ENCODE measurements at places on chromosomes 2 and 18.

GRCh38 chr2:121489911-121490583, 40.6 kb upstream of the RNU4ATAC start:
- no peak for DNase-seq

DNA sequence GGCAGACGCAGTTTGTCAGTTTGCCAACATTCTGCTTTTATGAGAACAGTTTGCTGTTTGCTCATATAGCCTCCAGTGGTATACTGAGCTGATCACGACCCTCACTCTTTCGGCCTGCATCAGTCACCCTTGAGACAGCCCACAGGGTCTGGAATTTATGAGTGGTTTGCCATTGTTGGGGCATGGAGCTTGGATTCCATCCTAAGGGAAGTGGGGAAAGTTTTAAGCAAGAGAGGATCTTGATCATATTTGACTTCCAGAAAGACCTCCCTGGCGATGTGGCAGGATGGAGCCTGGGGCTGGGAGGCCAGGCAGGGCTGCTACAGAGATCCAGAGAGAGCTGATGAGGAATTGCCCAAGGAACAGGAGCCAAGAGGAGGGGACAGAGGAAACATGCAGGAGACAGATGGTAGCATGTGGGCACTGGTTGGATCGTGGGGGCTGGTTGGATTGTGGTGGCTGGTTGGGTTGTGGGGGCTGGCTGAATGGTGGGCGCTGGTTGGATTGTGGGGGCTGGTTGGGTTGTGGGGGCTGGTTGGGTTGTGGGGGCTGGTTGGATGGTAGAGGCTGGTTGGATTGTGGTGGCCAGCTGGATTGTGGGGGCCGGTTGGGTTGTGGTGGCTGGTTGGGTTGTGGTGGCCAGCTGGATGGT, 27.3 kb upstream of the GPR17 start:
- no peak for DNase-seq

- no peak for DNase-seq
Measured at GRCh38 chr18:63257453-63257852, 62.1 kb downstream of the BCL2 start.

- no peak for DNase-seq
Measured at GRCh38 chr18:60040971-60041370, 141.2 kb downstream of the PMAIP1 start.

DNA sequence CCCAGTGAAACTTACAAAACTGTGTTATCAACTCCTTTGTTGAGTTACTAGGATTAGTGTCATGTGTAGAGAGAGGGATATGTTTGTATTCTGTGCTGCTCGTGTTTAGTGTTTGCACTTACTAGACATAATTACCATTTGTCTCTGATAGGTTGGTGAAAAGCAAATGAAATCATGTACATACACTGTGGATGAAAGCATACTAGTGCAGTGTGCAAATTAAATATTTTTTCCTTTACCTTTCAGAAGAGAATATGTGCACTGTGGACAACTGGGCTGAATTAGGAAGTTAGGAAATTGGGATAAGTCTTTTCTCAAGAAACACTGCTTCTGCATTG, 1.2 kb downstream of the KIAA1328 start:
- no peak for DNase-seq

GRCh38 chr18:47771922-47772321, 158.5 kb downstream of the SMAD2 start:
- DNase-seq: no peak

- DNase-seq: no peak
Measured at GRCh38 chr18:40904295-40904694, 1050.7 kb upstream of the PIK3C3 start.

- DNase-seq: no peak
Measured at GRCh38 chr2:234939576-234939975, 12.2 kb upstream of the SH3BP4 start.

GRCh38 chr2:190488516-190489233, 45.8 kb downstream of the NEMP2 start:
- no peak for DNase-seq
